Effector memory CD8-positive, alpha-beta T cell (primary cell): ENCODE measurements at places on chromosomes 2 and 18.

- no peak overlapping the region for H3K27ac ChIP-seq
- H3K4me1 ChIP-seq, result no peaks in the 10 kb centered on the region
- H3K4me3 ChIP-seq, result no peak overlapping the region
- no peak for DNase-seq
- no peaks in the 10 kb centered on the region for H3K27me3 ChIP-seq
Observed at GRCh38 chr2:44612276-44612675, 250.5 kb downstream of the CAMKMT start.

DNA sequence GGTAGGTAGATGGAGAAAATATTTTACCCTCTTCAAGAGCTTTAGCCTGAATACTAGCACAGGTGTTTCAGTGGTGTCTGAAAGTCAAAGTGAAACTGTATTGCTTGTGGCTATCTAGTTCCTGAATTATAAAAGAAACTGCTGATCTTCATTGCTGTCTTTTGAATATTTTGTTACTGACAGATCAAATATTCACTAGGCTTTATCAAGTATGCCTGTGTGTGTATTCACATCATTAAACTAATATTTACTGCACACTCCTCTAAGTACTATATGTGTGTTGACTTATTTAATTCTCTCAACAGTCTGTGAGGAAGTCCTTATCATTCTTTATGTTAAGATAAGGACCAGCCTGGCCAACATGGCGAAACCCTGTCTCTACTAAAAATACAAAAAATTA is 139.6 kb downstream of the SOCS6 start:
- H3K4me3 ChIP-seq, result no peak overlapping the region
- no peaks in the 10 kb centered on the region for H3K27me3 ChIP-seq
- no peaks in the 10 kb centered on the region for H3K4me1 ChIP-seq
- no peak for DNase-seq
- no peak overlapping the region for H3K27ac ChIP-seq

- peak overlapping the region; percentile 55 for H3K27ac ChIP-seq
- peaks cover 13% of the 10 kb centered on the region for H3K36me3 ChIP-seq
- no peaks in the 10 kb centered on the region for H3K27me3 ChIP-seq
- no peak for DNase-seq
- peak overlapping the region; percentile 61 for H3K4me3 ChIP-seq
Observed at GRCh38 chr18:70165936-70166335, 39.6 kb downstream of the RTTN start.

DNA sequence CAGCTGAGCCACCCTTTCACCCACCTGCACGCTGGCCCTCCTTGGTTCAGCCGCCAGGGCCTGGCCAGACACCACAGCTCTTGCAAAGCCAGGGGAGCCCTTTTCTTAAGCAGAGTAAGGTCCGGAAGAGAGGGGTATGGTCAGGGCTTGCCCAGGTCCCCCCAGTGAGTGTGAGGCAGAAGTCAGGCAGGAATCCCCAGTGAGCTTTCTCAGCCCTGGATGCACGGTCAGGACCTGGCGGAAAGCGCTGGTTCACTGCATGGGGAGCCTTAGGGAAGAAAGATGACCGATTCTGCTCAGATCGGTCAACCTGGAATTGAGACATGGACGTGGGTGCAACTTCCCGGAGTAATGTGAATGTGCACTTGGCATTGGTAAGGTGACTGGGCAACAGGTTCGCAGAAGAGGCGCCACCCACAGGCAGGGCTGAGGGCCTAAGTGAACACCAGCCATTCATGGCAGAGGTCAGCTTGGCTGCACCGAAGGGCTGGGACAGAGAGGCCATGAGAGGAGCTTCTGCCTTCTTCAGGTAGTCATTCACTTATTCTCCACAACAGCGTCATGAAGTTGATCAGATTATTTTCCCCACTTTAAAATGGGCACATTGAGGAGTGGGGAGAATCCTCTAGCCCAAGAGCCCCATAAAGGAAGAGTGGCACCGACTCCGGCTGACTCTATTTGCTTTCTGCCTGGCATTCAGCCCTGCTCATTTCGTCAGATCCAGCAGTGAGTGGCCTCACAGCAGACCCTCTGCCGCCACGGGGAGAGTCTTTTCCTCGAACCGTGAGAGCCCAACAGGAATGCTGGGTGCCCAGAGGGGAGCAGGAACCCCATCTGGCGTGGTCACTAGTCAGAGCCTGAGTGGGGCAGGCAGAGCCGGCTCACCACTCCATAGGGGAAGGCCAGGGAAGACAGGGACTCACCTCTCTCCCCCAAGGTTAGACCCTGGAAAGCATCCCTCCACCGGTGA is 35.8 kb downstream of the SCTR start:
- H3K4me3 ChIP-seq, result no peak overlapping the region
- H3K27me3 ChIP-seq, result peaks cover 54% of the 10 kb centered on the region
- no peaks in the 10 kb centered on the region for H3K4me1 ChIP-seq

DNA sequence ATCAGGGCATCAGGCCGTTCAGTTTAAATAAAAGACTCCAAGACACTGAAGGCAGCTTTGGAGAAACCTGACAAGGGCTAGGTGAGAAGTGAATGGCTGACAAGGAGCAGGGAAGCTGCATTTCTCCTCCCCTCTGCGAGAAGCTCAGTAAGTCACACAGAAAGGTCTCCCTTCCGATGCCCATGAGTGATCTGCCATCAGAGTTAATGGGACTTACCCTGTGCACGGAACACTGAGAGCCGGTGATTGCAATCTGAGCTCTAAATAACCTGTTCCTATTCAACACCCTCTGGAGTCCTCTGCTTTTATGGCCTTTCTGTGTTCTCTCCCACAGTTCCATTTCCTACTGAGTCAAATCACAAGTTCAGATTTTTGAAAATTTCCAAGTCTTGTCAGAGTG is 322.2 kb upstream of the MYT1L start:
- DNase-seq, result no peak
- H3K36me3 ChIP-seq, result no peaks in the 10 kb centered on the region
- H3K4me3 ChIP-seq, result no peak overlapping the region
- peaks cover 10% of the 10 kb centered on the region for H3K27me3 ChIP-seq
- H3K4me1 ChIP-seq, result no peaks in the 10 kb centered on the region
- H3K27ac ChIP-seq, result no peak overlapping the region
